ENCODE measurements at places on chromosomes 7 and 10. TPM values are rescaled to one million over a fixed set of nuclear protein-coding genes. Genes with fewer than 3 reads are reported as not detected.

Gene STEAP2
- total RNA-seq: 11.4 TPM

GRCh38 chr7:147418966-147419365 is 1171.6 kb upstream of the C7orf33 start:
- no peak for DNase-seq

- no peak for DNase-seq
Observed at GRCh38 chr7:49150486-49150885, 226.1 kb downstream of the CDC14C start.

Gene CLDN3
- total RNA-seq: not detected

- no peak for DNase-seq
Observed at GRCh38 chr10:49827297-49827696, 65.2 kb upstream of the OGDHL start.

DNA sequence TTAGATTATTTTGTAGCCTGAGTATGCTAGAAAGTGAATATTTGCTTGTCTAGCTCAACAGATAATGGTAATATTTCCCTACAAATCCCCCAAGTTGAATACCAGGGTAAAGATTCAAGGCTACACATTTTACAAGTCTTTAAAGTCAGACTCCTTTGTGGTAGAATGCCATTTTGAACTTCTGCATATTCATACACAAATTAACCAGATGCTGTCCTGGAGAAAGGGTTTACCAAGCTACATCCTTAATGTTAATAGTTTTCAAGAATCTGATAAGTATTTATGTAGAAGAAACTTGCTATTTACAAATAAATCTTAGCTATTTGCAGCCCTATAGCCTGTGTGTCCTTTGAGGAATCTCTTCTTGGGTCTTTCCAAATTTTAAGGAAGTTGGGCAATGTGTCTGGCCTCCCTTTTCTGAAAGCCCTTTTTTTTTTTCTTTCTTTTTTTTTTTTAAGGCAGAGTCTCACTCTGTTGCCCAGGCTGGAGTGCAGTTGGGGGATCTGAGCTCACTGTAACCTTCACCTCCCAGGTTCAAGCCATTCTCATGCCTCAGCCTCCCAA is 82.6 kb downstream of the CPEB3 start:
- DNase-seq: no peak

- no peak for DNase-seq
Observed at GRCh38 chr7:67843001-67843565, 846.5 kb downstream of the TYW1 start.

GRCh38 chr10:11631890-11632587 is 20.6 kb upstream of the USP6NL start:
- DNase-seq: no peak

GRCh38 chr7:157904211-157904865 is 567.5 kb downstream of the DNAJB6 start:
- no peak for DNase-seq

DNA sequence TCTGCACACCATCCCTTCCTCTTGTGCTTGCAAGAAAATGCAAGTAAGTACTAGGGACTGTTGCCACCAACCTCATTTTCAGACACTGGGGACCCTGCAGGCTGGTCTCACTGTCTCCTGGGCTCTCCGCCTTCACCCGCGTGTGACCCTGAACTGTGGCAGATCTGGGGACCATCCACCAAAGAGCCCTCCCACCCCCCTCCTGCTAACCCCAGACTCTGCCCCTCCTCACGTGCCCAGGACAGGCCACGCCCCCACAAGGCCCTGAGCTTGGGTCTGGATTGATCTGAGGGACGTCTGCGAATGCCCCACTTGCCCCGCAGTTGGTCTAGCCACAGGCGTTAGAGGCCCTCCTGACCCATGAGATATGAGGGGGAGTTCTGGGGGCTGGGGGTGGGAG is 8.1 kb downstream of the CNPY1 start:
- DNase-seq: no peak

DNA sequence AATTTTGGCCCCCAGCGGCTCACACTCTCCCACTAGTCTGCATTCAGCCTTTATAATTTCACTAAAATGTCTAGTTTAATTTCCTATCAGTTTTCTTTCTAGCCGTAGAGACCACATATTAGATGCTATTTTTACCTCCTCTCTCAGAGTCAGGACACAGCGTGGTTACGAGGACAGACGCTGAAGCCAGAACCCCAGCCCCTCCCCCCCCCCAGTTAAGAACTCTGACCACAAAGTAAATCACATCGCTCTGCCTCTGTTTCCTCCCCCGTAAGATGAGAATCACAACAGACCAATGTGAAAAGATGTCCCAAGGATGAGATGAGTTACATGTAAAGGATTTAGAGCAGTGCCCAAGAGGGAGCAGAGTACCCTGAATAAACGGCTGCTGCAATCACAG is 11.1 kb upstream of the TARP start:
- DNase-seq: no peak

DNA sequence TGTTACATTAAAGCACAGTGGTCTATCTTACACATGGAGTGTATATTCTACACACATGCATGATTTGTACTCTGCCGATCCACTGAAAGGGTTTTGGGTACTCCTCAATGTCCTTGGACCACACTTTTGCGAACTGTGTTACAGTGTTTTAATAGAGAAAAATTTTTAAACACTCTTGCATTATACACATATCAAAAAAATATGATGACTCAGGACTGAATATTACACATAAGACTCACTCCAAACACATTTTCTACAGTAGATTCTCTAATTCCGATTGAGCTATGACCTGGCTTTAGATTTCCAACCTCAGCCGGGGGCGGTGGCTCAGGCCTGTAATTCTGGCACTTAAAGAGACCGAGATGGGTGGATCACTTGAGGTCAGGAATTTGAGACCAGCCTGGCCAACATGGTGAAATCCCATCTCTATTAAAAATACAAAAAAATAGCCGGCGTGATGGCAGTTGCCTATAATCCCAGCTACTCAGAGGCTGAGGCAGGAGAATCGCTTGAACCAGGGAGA is 222.4 kb downstream of the CACNA2D1 start:
- DNase-seq: peak; percentile 49

DNA sequence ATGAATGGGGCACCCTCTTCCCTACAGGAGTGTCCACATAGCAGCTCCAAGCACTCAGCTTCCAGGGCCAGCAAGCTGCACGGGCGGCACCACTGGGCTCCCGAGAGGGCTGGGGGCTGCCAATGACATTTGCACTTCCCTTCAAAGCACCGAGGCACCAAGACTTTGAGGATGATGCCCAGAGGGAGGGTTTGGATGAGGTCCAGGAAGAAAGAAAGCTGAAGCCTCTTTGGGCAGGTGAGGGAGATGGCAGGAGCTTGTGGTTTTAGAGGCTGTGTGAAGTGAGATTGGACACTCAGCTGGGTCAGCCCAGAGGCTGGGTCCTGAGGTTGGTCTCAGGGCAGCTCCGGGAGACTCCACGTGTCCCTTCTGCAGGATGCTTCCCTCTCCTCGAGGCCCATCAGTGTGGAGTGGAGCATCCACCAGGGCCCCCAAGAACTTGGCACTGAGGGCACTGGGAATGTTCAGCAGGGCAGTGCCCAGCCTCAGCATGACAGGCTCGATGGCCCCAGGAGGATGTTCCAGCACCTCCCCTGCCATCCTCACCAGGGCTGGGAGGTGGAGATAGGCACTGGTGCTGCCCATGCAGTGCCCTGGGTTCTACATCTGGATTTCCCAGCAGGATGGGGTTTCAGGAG is 54.9 kb upstream of the IGFBP3 start:
- no peak for DNase-seq
